Activated T-helper 1 cell treated with Interleukin-2 at 50 U/mL for 16 hours (primary cell): ENCODE measurements at places on chromosomes 1 and 21.

GRCh38 chr1:1232208-1232795 is at the start of gene B3GALT6:
B3GALT6 (plus strand) TSS chr1:1232237; CDS start chr1:1232279, 42 bp downstream.
- no peak for DNase-seq

GRCh38 chr1:200873671-200874397 is 1.1 kb downstream of the GPR25 start:
- no peak for DNase-seq

DNA sequence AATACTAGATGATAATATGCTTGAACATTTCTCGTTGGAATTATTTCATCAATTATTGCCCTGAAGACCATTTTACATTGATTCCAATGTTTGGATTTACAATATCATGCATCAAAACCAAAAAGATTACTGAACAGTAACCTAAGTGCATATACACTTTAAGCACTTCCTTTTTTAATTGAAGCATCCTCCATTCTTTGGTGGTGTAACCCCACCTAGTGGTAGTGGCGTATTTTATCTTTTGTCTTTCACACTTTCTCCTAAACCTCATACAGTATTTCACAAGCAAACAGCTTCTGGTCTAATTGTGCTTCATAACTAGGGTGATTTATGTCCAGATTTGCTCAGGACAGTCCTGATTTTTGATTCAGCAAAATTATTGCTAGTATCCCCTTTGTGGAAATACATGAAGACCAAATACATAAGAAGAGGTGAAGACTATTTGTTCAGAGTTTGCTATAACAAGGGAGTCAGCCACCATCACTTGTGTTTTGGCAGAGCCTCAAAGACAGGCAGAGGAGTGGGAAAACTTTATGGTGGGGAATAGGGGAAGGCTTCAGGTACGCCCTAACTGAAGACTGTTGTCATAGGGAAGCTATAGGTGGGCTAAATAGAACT is 3.4 kb upstream of the NVL start:
- DNase-seq, result no peak

DNA sequence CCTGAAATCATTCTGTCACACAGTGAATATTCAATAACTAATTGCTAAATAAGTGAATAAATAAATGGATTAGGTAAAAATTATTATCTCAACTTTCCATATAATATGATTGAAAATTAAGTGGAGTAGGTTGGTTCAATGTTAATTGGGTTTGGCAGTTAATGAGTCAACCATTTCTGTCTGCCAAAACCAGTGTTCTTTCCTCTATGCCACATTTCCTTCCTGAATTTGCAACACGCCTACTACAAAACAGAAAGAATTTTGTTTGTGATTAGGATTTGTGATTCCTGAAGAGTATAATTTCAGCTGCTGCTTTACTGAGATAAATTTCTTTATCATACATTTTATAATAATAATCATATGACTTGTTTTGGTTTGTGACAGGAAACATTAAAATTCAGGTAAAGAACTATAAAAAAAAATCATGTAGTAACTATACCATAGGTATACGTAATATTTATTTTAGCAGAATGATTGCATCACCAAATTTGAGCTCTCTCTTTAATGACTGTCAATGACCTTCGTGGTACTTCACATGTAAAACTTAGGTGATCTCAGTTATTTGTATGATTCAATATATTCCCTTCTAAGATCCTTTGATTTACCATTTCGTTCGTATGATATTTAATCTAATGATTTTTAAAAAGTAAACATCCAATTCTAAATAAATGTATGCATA is 241.3 kb downstream of the KCNT2 start:
- no peak for DNase-seq

- peak; percentile 31 for DNase-seq
Measured at GRCh38 chr1:17494114-17494729, 45.3 kb upstream of the ARHGEF10L start.

GRCh38 chr21:44295163-44295573 is 4.7 kb upstream of the PFKL start:
- DNase-seq, result no peak

DNA sequence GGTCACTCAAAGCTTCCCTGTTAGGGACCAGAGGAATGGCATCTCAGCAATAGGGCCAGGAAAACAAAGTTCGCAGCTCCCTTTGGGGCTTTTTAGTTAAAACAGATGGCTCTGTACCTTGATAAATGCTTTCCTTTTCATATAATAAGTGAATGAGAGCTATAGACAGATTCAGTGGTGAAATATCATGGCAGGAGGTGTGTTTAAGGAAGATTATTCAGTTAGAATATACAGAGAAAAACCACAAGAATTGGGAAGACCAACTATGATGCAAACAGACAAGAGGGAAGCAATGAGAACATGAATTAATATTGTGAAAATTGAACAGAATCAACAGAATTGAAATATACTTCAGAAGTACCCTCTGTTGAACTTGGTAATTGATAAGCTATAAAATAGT is 379.4 kb downstream of the PLPP3 start:
- DNase-seq, result no peak

- DNase-seq, result peak; percentile 33
Measured at GRCh38 chr1:2311184-2312032, 79.9 kb downstream of the MORN1 start.

- DNase-seq, result peak; percentile 17
Measured at GRCh38 chr1:89609781-89610456, 23.0 kb upstream of the LRRC8C start.

GRCh38 chr1:53087332-53088285 is 25.6 kb downstream of the PODN start:
- DNase-seq, result no peak

DNA sequence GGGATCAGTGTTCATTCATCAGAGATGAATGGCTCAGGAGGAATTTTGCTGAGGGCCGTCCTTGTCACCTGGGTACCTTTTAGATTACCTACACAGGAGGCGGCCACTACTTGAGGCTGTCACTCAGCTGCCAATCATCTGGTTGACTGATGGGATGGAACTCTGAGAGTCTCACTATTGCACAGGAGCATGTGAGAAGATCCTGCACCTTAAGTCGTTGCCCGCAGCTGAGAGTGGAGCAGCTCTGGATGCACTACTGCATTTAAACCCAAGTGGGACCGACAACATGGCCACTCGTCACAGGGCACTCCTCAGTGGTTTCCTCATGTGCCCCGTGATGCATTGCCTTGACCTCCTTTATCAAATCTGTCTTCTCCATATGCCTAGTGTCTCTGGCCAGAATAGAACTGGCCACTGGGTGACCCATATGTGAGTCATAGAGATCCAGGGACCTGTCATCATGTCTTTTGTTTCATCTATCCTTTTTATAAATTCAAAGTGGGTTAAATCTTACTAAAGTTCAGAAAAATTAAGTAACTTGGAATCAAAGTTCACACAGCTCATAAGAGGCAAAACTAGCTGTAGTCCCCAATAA is 165.5 kb downstream of the ZSCAN20 start:
- no peak for DNase-seq

- DNase-seq, result peak; percentile 55
Measured at GRCh38 chr1:235999259-235999925, 65.5 kb downstream of the NID1 start.

DNA sequence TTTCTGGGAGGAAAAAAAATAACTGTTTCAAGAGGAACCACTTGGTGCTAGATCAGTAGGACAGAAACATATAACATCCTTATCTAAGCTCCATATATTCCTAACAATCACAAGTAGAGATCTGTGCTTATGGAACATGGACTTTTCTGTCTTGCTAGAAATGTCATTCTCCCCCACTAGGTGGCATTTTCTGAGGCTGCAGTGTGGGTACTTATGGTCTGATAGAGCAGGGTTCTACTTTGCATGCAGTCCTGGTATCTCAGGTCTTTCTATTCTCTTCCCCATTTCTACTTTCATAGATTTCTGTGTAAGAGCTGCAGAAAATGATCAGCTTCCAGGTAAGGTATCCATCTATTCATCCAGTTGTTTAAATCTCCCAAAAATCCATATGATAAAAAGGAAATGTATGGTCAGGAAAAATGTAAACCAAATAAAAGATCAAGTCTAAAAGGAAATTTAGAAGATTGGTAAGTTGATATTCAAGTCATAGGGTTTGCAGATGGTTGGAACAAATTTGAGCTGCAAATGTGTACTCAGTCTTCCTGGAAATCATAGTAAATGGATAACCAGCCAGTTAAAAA is 1.5 kb downstream of the ZNF684 start:
- no peak for DNase-seq

GRCh38 chr1:155075535-155075934 is 3.1 kb upstream of the EFNA3 start:
- no peak for DNase-seq

GRCh38 chr21:34771512-34772028 is 102.8 kb downstream of the CLIC6 start:
- DNase-seq, result no peak

DNA sequence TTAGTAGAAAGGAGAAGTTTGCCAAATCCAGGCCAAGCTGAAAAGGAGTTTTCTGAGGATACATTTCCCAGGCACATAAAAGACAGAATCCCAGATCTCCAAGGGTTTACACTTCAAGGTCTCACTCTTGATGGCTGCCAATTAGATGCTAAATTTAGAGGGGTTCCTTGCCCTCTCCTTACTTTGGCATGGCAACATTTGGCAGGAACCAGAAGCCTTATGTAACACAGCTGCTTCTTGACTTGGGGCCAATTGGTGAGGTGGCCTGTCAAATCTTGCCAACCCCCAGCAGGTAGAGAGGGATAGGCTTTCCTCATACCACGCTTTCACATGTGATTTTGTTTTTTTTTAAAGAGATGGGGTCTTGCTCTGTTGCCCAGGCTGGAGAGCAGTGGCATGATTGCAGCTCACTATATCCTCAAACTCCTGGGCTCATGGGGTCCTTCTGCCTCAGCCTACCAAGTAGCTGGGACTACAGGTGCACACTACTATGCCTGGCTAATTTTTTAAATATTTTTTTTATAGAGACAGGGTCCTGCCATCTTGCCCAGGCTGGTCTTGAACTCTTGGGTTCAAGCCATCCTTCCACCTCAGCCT is 25.2 kb upstream of the NKAIN1 start:
- no peak for DNase-seq

DNA sequence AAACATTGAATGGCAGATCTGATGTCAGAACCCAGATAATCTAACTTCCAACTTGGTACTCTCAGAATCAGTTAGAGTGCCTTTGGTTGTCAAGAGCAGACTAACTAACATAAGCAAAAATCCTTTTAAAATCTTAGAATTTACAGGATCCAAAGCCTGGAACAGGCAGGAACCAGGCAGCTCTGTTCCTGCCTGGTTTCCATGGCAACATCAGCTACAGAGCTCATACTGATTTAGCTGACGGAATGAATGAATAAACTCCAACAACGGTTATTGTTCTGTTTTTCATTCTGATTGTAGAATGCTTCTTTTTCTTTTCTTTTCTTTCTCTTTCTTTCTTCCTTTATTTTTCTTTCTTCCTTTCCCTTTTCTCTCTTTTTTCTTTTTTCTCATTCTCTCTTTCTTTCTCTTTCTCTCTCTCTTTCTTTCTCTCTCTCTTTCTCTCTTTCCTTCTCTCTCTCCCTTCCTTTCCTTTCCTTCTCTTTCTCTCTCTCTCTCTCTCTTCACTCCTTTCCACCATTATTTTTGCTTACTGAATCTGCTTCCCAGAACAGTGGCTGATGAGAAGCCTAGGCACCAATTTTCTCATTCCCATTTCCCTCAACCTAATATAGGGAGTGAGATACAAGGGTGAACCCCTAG is 121.6 kb downstream of the RGS7 start:
- no peak for DNase-seq

DNA sequence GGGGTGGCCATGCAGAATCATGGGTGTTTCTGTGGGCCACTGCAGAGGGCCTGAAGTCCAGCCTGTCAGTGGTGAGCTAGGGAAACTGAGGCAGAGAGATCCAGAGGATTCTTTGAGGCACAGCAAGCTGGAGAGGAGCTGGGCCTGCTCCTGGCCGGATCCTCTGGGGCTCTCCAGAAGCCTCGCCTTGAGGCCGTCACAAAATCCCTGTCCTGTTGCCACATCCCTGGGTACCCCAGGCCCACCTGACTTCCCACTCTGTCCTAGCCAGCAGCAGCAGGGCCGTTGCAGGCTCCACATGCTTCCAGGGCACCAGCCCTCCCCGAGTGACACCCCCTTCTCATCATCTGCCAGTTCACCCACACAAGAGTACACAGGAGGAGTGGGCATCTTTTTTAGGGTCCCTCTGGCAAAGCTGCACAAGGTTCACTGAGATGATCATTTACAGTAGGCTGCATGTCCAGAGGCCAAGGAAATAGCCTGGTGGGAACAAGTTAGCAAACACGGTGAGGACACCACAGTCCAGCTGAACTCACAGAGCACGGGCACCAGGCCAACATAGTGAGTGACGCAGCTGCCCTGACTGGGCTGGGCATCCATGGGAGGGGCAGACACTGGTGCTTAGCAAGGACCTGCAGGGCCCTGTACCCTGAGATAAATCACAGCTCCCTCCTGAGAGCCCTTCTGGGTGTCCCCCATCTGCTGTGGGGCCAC is 25.1 kb upstream of the TSPEAR start:
- DNase-seq, result no peak

GRCh38 chr1:30668546-30669327 is 54.6 kb downstream of the MATN1 start:
- DNase-seq, result no peak

DNA sequence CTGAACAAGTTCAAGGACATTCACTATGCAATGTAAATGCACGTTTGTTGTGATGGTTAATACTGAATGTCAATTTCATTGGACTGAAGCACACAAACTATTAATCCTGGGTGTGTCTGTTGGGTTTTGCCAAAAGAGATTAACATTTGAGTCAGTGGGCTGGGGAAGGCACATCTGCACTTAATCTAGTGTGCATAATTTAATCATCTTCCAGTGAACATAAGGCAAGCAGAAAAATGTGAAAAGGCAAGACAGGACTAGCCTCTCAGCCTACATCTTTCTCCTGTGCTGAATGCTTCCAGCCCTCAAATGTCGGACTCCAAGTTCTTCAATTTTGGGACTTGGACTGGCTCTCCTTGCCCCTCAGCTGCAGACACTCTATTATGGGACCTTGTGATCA is 40.1 kb downstream of the PRPF38A start:
- DNase-seq, result no peak

- no peak for DNase-seq
Measured at GRCh38 chr1:214952648-214953047, 129.9 kb upstream of the KCNK2 start.

- no peak for DNase-seq
Measured at GRCh38 chr21:36697060-36697850, 1.7 kb upstream of the SIM2 start.

GRCh38 chr1:221783437-221783836 is 41.5 kb upstream of the DUSP10 start:
- DNase-seq, result no peak

DNA sequence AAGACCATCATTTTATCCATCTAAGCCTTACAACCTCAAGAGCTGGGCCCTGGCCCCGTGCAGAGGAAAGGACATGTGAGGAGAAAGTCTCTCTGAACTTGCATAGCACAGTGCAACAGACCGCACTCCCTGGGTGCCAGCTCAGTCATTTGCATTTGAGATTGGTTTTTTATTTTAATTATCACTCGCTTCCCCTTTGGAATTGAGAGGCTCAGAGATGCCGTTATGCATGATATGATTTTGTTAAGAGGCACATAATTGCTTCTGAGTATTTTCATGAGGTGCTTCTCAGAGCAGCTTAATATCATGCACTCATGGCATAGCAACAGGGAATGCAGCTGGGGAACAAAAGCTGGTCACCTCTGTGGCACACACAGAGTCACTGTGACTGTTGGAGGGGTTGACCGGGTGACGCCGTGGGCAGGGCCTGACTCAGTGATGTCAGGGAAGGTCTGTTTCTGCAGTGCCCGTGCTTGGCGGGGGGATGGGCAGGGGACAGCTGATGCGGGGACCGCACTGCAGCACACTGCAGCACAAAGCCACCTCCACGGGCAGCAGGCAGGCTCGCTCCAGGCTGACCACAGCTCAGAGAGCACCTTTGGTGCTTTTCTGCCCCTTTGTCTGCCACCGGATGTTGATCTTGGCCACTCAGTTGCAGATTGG is 43.2 kb upstream of the VAMP3 start:
- DNase-seq, result no peak
